ENCODE measurements at places on chromosomes 3 and 15.

DNA sequence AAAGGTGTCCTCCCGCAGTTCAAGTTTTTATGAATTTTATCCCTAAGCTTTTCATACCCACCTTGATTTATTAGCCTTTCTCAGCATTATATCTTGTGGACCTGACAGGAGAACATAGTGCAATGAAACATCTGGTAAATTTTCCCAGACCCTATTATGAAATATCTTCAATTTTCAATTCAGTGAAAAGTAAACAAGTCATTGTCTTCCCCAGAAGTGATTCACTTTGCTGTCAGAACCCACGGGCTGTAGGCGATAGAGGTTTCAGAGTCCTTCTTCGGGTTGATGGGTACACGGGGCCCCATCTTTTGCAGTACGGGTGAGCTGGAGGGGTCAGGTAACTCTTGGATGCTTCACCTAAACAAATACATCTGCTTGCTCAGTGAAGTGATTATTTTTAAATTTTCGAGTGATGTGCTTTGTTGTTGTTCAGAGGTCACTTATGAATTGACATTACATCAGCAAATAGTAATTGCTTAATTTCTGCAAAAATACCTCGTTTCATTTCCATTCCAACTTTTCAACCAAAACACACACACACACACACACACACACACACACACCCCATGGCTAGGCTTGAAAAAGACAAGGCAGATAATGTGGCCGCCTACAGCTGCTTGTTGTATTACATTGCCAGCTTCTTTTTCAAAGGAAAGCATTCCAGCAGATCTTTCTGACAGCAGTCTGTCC is 102.9 kb downstream of the SEMA6D start:
- no peak for DNase-seq

GRCh38 chr15:45799508-45799907 is 164.7 kb downstream of the SQOR start:
- DNase-seq, result no peak

DNA sequence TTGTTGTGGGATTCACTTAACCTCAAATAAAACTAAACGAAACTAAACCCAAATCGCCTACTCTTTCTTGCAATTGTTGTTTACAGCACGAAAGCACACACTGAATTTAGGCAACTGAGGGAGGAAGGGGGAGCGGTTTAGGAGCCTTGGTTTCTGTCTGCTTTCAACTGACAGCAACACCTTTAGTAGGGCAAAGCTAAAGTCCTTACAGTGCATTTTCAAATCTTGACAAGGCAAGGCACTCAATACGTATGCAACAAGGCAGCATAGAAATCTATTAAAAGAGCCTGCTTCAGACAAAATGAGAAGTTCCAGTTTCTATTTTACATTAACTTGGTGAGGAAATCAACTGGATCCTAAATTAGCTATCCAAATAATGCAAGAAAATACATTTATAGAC is 174.6 kb downstream of the CHST2 start:
- no peak for DNase-seq

- no peak for DNase-seq
Observed at GRCh38 chr3:148464246-148464645, 233.5 kb upstream of the AGTR1 start.

GRCh38 chr3:116140100-116140689 is 305.1 kb downstream of the LSAMP start:
- DNase-seq, result no peak

DNA sequence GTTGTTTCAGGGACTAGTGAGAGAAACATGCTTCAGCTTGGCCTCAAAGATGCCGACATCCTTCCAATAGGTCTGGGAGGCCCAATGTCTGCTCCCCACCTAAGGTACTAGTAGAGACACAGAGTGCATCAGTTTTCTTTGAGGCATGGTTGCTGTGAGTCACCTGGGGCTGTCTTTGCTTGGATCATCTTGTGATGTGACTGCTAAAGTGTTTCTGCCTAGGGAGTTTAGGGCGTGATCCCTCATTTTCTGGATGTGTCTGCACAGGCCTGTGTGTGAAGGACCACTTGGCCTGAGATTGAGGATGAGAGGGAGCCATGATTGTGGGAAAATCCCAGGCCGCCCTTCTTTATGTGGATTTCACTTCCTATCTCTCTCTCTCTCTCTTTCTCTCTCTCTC is 4.8 kb downstream of the GASK1A start:
- no peak for DNase-seq

- DNase-seq, result no peak
Observed at GRCh38 chr3:23549148-23549910, 256.4 kb upstream of the UBE2E1 start.

DNA sequence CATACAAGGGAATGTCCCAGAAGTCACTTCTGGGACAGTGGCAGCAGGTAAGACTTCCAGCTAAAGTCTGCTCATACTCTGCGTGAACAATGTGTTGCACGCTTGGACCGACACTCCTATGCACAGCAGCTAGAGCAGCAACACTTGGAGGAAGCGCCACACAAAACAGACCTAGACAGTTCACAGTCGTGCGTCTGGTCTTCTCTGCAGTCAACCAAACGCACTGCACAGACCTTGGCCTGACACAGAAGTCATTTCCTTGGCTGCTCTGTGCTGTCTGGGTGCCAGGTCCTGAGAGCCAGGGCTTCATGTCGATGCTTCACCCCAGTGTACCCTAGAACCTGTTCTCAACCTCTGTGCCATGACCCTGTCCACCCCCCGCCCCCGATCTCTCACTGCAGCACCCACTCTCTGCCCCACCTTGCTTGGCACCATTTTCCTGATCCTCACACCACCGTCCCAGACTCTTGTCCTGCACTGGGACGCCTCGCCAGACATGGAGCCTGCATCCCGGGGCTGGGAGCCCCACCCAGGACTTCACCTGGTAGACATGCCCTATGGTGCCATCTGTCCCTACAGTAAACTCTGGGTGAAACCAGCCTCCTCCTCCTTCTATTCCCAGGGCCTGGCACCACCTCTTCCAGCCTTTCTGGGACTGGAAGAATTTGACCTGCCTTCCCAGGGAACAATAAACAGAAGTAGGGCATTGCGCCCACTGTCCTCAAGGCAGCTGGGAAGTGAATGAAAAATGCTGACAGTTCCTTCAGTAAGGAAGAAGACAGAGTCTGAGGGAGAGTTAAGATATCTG is 3.1 kb downstream of the ATP10A start:
- no peak for DNase-seq

- DNase-seq, result no peak
Observed at GRCh38 chr3:47741925-47742324, 39.8 kb downstream of the SMARCC1 start.

GRCh38 chr3:44309500-44309899 is 29.1 kb upstream of the TCAIM start:
- DNase-seq, result no peak
